Left ventricle myocardium inferior (tissue), 1 donor: ENCODE measurements at places on chromosomes 4 and X.

DNA sequence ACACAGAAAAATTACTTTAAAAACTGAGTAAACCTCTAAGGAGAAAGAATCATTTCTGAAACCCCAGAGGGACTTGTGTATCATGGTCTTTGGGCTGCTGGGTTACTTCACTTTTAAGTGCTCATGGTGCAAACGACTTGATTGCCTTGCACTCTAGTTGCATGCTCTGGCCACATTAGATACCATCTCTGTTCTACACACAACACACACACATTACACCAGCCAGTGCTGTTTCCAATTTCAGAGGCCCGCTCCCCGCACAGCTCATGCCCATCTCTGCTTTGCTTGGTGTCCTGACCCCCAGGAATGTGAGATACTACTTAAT lies 2.1 kb downstream of the PPP3CA start:
- H3K36me3 ChIP-seq = no peaks in the 10 kb centered on the region
- H3K4me1 ChIP-seq = peaks cover 49% of the 10 kb centered on the region
- no peak for DNase-seq
- H3K27me3 ChIP-seq = no peaks in the 10 kb centered on the region
- peak overlapping the region; percentile 93 for H3K4me3 ChIP-seq

DNA sequence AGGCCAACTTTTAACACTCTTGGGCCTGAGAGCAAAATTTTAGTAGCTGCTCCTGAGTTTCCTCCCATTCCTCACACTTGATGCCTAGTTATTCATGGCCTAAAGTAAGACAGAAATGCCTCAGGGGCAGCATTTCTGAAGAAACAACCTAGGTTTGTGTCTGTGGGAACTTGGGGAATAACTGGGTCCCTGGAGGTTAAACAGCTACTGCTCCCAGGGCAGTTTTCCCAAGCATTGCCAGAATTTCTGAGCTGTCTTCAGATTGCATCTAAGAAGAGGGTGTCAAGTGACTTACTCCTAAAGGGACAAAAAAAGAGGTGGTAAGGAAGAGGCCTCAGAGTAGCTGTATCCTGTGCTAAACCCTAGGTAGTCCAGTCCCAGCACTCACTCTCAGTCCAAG lies 130.8 kb upstream of the ACSL4 start:
- H3K4me1 ChIP-seq = no peaks in the 10 kb centered on the region
- H3K36me3 ChIP-seq = no peaks in the 10 kb centered on the region
- no peak overlapping the region for H3K4me3 ChIP-seq
- H3K27me3 ChIP-seq = no peaks in the 10 kb centered on the region
- H3K27ac ChIP-seq = no peak overlapping the region

GRCh38 chrX:119095936-119096335 lies 23.1 kb downstream of the CT47C1 start:
- DNase-seq = no peak
- no peaks in the 10 kb centered on the region for H3K36me3 ChIP-seq
- no peaks in the 10 kb centered on the region for H3K4me1 ChIP-seq
- no peak overlapping the region for H3K27ac ChIP-seq
- no peaks in the 10 kb centered on the region for H3K27me3 ChIP-seq

- peaks cover 29% of the 10 kb centered on the region for H3K36me3 ChIP-seq
- H3K27ac ChIP-seq = no peak overlapping the region
Observed at GRCh38 chr4:39574946-39575345, 47.7 kb upstream of the UGDH start.

GRCh38 chr4:173506597-173507211 lies 23.3 kb downstream of the HAND2 start:
- H3K27me3 ChIP-seq = peaks cover 30% of the 10 kb centered on the region
- H3K27ac ChIP-seq = peak overlapping the region; percentile 92
- H3K4me1 ChIP-seq = peaks cover 42% of the 10 kb centered on the region
- H3K4me3 ChIP-seq = peak overlapping the region; percentile 69
- H3K36me3 ChIP-seq = no peaks in the 10 kb centered on the region

DNA sequence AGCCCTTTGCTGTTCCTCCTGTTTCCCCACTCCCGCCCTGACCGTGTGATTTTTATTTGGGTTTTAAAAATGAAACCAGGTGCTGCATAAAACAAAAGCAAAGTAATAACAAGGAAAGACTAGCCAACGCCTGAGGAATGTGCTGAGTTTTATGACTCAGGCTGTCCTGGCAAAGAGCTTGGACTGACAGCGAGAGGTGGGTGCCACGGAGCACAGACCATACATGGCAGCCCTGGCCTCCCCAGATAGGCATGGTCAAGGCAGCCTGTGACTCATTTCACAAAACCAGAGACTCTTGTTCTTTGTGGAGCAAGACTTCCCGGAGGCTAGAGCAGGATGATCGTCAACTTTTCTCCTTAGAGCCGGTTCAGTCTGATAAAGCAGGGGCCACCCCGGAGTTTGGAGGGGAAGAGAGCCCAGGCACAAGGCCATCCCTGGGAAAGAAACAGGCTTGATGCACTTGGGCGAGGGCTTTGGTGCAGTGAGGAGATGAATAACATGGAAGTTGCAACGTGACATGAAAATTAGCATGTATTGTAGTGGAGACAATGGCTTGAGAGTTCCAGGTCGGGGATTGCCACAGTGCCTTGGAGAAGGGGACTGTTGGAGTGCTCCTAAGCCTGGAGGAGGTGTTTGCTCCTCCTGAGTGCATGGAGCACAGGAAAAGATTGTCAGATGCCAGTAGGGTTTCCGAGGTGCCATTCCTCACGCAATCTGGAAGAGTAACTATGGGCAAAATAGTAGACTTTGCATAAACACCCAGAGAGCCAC lies 54.8 kb downstream of the C4orf51 start:
- H3K36me3 ChIP-seq = no peaks in the 10 kb centered on the region
- peak overlapping the region; percentile 98 for H3K27ac ChIP-seq
- peaks cover 60% of the 10 kb centered on the region for H3K4me1 ChIP-seq
